ENCODE measurements at places on chromosomes 13 and 19. TPM values are rescaled to one million over a fixed set of nuclear protein-coding genes. Genes with fewer than 3 reads are reported as not detected.
A peak's percentile ranks its signal among the peaks of the same experiment; 100 is the strongest.

- DNase-seq = no peak
Measured at GRCh38 chr13:95858286-95859075, 181.5 kb downstream of the DNAJC3 start.

- DNase-seq = no peak
Measured at GRCh38 chr19:8557642-8558238, 19.5 kb downstream of the MYO1F start.

DNA sequence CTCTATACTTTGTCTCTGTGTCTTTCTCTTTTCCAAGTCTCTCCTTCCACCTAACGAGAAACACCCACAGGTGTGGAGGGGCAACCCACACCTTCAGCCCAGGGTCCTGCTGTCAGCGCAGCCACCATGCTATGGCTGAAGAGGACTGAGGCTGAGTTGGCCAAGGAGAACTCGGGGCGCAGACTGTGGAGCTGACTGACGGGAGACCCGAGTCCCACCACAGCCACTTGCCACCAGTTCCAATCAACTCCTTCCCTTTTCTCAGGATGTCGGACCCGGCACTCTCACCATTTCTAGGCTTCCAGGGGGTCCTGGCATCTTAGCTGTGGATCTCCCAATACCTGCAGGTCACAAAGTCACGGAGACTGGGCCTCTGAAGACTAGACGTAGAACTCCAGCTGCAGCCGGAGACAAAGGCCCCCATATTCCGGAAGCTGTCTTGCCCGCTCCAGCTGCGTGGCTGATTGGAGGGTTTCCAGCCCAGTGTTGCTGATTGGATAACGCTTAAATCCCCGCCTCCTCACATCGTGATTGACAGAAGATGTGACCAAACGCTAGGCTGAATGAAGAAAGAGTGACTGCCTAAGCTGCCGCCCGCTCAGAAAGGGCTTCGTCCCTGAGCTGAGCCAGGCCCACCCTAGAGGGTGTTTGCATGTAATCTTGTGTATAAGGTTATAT lies 63.6 kb downstream of the ZNF429 start:
- DNase-seq = no peak

GRCh38 chr19:10271543-10272086 lies 695 bp downstream of the ICAM1 start:
- DNase-seq = no peak

DNA sequence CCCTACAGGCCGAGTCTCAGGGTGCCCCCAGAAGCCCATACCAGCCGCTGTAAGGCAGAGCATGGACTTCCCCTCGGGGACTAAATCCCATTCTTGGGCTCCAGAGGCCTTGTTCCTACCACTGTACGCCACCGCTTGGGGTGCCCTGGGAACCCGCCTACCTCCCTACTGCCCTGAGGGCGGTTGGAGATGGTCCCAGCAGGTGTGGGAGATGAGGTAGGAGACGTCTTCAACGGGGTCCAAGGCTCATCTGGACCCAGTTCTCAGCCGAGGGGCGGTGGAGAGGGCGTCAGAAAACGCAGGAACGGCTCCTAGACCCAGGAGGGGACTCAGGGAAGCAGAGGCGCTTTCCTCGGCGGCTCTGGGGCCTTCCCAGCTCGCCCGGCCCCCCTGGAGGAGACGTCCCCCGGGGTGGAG lies 833 bp upstream of the ZIK1 start:
- no peak for DNase-seq

- peak; percentile 18 for DNase-seq
Measured at GRCh38 chr13:82477436-82477835, 1404.8 kb downstream of the SLITRK1 start.

GRCh38 chr19:10499550-10500246 lies 3.5 kb downstream of the KEAP1 start:
- DNase-seq = no peak

DNA sequence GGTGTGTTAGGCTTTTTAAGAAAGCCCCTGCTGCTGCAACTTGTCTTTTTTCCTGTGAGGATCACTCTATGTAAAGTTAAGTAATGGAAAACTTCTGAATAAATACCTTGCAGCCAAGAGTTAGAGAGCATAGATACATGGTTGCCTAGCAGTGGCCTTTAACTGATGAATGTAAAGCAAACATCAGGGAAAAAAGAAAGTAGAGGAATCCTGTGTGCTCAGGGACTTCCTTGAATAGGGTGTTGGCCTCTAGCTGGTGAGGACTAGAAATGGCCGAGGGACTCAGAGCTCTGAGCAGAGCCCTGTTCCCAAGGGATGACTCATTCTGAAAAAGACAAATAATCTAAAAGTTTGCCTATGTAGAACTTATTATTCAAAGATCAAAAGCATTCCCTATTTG lies 135.7 kb downstream of the MIPEP start:
- DNase-seq = peak; percentile 66

- DNase-seq = no peak
Measured at GRCh38 chr19:37718304-37718703, 1.3 kb downstream of the ZNF607 start.

- DNase-seq = no peak
Measured at GRCh38 chr13:53545340-53545941, 516.8 kb downstream of the OLFM4 start.

GRCh38 chr19:17944301-17944700 lies 11.5 kb downstream of the CCDC124 start:
- DNase-seq = no peak

DNA sequence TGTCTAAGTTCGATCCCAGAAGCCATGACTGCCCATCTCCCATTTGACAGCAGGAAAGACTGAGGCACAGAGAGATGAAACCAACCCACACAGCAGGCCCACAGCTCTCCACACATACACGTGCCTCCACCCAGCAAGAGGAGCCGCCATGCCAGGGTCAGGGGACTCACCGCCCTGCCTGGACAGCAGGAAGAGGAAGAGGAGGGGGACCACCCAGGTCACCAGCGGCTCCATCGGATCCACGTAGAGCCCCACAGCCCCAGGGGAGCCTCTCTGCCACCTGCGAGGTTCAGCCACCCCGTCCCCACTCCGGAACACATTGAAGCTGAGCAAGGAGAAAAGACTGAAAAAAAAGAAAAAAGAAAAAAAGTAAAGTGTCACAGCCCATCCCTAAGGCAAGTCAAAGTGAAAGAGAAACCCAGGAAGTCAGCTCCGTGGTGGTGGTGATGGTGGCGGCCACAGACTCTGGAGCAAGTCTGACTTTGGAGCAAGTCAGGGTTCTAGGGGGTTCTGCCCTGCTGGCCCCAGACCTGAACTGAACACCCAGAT lies at the start of gene IL12RB1:
Gene IL12RB1, minus strand, starts transcription at position 345 of the 549 bp plus-strand sequence. Its CDS starts 111 bp downstream, at position 234.
- no peak for DNase-seq

GRCh38 chr19:17209126-17210036 lies 5.8 kb upstream of the USE1 start:
- DNase-seq = peak; percentile 83

GRCh38 chr19:28887920-28888618 lies 324.9 kb downstream of the UQCRFS1 start:
- peak; percentile 44 for DNase-seq

- DNase-seq = no peak
Measured at GRCh38 chr13:50303963-50304721, 288.9 kb downstream of the KCNRG start.

- no peak for DNase-seq
Measured at GRCh38 chr13:48985756-48986155, 10.0 kb downstream of the FNDC3A start.

DNA sequence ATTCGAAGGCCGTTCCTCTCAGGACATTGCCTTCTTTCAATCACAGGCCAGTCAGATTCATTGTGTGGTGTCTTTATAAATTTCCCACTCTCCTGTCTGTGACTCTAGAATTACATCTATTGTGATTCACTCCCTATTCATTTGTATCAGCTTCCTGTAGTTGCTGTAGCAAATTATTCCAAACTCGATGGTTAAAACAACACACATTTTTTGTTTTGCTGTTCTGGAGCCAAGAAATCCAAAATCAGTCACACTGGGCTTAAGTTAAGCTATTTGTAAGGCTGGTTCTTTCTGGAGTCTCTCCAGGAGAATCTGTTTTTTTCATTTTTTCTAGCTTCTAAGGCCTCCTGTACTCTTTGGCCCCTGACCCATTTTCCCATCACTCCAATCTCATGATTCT lies 1487.0 kb upstream of the SLC10A2 start:
- DNase-seq = no peak

DNA sequence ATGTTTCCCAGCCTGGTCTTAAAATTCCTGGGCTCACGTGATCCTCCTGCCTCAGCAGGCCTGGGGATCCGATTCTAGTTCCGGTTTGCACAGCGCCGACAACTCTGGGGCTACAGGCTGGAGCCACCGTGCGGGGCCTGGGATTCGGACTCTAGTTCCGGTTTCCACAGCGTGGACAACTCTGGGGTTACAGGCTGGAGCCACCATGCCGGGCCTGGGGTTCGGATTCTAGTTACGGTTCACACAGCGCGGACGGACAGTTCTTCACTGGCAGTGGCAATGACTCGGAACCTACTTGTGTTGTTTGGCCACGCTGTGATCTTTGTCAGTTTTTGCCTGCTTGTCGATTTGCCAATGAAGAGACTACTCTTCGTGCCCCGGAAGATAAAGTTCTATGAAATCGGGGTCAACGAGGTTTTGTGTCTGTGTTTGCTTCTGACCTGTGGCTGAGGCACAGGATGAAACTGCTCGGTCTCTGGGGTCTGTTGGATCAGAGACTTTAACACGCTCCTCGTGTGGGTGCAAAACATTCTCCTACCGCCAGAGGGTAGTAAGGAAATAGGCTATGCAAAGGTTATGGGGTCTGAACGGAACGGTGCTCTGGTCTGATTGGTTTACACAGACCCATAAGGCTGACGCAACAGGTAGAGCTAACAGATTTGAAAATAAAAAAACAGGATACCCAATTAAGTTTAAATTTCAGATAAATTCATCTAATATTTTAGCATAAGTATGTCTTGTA lies 12.1 kb upstream of the ZSCAN1 start:
- no peak for DNase-seq

Gene RNF17
- total RNA-seq = 0.14 TPM

Gene HSH2D
- total RNA-seq = 0.23 TPM

Gene ZNF45
- total RNA-seq = 14.8 TPM

Gene KLK4
- not detected for total RNA-seq

Gene CEACAM20
- total RNA-seq = 0.16 TPM

Gene NKG7
- not detected for total RNA-seq

Gene PSG1
- total RNA-seq = not detected

Gene PTPRS
- 65.0 TPM for total RNA-seq

Data from Caco-2 (cell line).